Stimulated activated CD4-positive, alpha-beta T cell treated with anti-CD3 and anti-CD28 coated beads, TNF-alpha, amount 100 ng/mL, for 1 hour (primary cell): ENCODE measurements at places on chromosomes 3 and 15.

DNA sequence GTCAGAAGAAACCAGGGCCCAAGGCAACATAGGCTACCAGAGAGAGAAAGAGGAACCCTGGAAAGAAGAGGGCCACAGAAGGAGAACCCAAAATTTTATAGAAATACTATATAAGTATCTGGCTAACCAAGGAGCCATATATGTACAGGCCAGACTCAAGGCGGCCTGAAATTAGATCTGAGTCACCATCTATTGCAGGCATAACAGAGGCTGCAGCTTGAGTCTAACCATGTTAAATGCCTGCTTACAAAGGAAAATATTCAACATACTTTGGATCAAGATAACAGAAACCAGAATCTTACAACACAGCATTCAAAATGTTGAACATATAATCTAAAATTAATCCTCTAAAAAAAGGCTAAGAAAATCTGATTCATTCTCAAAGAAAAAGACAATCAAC, 23.1 kb downstream of the IGSF11 start:
- DNase-seq, result no peak

- no peak for DNase-seq
Measured at GRCh38 chr3:72210261-72210660, 425.3 kb upstream of the PROK2 start.

DNA sequence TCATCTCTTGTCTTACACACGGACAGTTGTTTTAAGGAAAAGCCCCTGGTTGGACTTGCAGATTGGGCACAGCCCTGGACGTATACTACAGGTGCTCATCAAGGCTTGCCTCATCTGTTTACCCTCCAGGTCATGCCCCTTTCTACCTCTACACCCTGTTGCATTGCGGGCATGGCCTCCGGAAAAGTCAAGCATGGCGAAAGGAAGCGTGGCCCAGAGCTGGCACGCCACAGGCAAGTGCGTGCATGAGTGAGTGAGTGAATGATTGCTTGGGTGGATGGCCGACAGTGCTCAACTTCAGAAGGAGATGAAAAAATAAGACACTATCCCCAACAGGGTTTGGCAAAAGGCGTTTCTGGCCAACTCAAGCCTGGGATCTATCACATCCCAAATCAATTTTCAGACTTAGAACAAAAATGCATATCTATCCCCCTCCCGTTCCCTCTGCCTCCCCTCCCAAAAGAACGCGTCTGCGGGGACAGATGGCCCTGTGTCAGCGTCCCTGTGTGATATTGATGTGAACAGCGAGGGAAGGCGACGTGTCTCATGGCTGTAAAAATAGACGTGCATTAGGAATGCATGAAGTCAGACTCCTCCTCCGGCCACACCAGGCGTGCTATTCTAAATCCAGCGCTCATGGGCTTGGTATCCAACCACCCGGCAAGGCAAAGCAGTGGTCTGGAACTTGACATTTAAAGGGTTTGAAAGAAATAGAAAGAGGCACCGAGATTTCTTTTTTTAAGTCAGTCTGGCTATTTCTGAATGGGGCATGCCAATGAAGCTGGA, 96.0 kb downstream of the RPLP1 start:
- DNase-seq, result no peak

GRCh38 chr15:28934645-28935044, 48.9 kb downstream of the APBA2 start:
- no peak for DNase-seq

DNA sequence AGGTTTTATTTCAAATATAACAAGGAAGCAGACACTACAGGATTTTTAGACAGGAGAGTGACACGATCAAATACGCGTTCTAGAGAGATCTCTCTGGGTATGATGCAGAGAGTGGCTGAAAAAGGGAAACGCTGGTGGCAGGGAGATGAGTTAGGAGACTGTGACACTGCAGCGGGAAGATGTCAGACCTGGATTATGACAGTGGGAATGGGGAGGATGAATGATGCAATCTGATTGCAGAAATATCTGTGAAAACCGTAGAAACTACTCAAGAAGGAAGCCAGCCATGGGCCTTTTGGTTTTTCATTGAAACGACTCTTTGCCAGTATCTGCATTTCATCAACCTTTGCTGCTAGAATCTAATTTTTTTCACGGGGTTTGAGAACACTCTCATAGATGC, 157.9 kb downstream of the FAM43A start:
- DNase-seq, result no peak

DNA sequence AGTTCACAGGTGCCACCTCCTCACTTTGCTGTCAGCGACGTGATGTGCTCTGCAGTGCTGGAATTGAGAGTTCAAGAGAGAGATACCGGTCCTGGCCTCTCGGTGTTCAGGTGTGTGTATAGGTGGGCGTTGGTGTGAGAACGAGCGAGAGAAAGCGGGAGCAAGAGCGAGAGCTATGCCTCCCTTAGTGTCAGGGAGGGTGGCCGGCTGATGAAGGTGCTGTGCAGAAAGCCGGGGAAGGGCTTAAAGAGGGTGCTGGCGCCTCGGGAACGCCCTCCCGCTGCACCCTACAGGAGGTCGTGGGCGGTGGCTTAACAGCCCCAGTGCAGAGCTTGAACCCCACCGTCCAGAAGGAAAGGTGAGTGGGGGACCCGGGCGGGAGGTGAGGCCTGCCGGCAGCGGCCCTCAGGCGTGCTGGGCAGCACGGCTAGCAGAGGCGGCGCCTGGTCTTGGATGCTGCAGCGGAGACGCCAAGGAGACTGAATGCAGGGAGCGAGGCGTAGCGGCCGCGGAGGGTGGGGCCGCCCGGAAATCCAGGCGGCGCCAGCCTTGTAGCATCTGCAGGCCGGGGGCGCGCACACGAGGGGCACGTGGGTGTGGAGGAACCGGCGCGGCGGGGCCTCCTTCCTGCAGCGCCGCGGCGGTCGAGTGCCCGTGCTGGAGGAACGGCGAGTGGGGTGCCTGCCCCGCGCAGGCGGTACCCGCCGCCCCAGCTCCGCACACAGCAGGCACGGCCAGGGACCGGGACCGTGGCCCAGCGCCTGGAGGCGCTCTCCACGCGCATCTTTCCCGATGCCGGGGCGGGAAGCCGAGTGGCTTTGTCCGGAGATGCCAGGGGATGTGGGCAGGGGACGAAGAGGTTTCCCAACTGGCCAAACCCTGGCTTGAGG, 246.8 kb upstream of the TOPAZ1 start:
- no peak for DNase-seq

DNA sequence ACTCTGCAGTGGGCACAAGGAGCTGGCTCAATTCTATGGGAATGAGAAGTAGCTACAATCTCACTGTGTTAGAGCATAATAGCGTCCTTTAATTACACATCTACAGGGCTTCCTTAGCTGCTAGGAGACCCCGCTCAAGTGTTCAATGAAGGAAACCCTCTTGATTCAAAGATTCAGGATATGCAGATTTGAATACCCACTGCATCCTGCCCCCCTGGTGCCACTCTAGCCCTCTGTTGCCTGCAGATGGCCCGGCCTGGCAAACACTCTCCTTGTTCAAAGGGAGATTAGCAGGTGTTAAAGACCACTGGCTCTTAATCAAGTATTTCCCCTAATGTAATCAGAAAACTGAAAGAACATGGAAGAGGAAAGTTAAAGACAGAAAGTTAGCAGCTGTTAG, 356.6 kb downstream of the VGLL3 start:
- no peak for DNase-seq

DNA sequence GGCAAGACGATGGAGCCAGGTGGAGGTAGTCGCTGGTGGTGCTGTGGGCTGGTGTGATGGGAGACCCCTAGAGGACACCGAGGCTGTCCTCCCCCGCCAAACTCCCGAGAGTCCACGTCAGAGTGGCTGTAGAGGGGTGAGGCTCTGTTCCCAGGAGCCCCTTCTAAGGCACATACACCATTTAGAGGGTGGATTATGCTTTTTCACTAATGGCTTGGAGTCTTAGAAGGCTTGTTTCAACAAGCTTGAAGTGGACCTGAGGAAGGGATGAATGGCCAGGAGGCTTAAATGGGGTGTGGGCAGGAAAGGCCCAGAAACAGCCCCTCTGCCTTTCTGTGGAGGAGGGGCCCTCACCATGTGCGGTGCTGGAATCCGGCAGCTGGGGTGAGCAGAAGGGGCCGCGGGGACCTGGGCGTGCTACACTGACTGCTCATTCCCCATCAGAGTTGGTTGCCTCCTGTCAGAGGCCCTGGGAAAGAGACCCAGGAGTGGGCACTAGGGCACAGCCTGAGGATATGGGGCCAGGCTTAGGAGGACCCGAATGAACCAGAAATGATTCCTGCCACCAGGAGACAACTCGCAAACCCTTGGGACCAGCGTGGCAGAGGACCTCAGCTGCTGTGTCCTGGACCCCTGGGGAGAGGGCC, 66.2 kb downstream of the FEM1B start:
- no peak for DNase-seq

DNA sequence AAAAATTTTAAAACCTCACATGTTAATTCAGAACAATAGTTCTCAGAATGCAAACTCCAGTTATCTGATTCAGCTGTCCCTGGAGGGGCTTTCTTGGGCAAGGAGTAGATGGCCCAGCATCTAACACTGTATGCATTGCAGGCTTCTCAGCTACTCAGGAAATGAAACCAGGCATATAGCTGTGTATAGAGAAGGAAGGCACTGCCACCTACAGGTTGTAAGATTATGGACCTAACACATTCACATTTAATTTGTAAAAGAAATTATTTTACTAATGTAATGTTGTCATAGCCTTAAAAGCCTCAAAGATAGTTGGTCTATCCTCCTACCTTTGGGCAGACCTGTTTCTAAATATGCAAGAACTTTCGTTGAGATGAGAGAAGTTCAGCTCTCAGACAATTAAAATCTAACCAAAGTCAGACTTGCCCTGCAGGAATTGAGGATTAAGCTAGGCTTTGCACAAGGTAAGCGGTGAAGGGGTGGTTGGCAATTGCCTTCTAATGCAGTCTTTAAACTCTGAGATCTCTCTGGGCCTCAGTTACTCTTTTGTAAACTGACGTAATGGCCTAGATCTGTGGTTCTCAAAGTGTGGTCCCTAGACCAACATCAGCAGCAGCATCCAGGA, 132.8 kb upstream of the SLC24A5 start:
- no peak for DNase-seq

DNA sequence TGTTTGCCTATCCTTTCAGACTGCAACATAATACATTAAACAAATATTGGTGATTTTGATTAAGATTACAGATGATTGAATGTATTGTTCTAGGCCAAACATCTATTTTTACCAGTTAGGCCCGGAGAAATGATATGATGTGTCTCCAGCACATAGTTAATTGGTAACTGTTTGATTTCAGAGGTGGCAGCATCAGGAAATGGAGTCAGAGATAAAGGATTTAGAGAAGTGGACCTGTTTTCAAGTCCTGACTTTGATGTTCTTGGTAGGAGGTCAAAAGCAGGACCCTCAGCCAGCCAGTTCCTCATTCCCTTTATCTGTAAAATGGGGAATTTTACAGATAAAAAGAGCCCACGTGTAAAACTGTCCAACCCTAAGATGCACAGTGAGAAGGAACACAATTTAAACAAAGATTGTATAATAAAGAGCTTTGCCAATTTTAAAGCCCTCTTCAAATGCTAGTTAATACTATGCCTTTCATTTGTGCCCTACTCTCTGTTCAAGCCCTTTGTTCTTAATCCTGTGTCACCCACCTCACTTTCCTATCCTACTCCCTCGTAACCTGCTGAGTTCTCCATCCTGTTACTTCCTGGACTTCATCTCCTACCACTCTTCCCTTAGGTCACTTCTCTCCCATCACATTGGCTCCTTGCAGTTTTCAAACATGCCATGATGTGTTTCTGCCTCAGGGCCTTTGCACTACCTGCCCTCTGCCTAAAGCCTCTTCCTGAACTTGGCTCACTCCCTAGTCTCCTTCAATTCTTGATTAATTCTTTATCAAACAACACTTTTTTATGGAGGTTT, 2.5 kb downstream of the TMEM212 start:
- no peak for DNase-seq

DNA sequence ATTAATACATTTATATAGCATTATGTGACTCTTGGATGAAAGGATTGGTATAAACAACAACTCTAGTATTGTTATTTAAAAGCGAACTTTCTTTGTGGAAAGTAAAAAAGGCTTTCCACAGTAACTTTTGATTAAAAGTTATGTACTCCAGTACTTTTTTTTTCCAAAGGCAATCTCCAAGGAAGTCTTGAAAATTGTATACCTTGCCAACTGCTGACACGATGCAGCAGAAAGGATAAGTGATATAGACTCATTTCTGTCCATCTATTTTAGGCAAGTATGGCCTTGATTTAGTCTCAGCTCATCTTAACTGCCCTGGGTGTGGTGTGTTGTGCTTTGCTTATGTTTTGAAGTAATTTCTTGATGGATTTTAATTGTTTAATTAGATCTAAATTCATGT, 79.7 kb downstream of the OTOL1 start:
- no peak for DNase-seq
